ENCODE measurements at places on chromosomes 7 and 10.
A peak's percentile ranks its signal among the peaks of the same experiment; 100 is the strongest.

DNA sequence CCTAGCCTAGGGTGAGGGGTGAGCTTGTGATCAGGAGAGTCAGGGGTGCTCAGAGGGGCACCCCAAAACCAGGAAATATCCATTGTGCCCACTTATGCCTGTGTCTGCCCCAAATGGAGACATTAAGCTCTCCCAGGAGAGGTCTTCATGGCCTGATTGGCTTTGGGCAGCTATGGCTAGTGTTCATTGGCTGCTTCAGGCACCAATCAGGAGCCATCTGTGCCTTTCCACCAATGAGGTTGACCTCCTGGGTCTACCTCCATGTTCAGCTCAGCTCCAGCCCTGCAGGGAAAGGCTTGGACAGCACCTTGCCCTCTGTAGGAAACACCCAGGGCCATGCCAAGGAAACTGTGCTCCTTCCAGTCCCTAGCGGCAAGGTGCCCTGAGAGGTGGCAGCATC, 23.9 kb upstream of the HSPB1 start:
- DNase-seq: no peak

- DNase-seq: no peak
Observed at GRCh38 chr7:26599982-26600381, 264.4 kb downstream of the SKAP2 start.

DNA sequence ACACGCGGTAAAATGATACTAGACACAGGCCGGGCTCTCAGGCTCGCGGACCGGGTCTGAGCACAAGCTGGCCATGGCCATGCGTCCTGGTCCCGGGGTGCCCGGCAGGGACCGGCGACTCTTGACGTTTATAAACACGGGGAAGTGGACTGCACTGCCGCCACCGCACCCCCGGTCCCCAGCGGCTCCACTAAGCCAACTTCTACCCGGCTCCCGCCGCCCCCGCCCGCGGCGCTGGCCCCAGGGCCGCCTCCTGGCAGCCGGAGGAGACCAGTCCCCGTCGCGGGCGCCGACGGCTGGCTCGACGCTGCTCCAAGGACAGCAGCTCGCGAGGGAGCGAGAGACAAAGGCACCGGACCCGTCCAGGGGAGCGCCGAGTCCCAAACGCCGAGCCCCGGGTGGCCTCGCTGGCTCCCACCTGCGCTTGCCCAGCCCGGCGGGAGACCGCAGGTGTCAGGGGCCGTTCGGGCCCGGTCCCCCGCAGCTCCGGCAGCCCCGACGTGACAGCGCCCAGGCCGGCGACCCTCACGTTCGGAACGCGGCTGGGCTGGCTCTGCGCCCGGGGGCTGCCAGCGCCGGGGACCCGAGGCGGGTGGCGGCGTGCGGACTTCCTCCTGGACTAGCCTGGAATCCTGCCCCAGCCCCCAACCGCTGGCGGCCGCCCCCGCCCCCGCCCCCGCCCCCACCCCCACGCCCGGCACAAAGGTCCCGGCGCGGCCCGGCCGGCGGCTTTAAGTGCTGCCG, 517 bp downstream of the ITGB1 start:
- DNase-seq: no peak

DNA sequence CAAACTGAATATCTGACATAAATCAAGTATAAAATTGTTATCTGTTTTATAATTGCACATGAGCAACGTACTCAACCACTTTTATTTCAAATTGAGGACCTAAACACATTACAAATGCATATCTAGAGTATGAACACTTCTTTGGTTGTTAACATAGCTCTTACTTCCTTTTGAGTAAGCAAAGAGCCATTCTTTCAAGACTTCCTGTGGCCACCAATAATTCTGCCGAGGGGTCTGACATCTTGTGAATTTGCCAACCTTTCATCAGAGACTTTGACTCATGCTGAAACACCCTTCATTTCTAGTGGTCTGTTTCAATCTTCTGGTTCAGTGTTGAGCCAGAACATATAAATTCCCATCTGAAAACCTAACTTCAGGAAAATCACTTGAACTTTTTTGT, 59.4 kb downstream of the CDK14 start:
- DNase-seq: peak; percentile 56

GRCh38 chr10:75083972-75084833, 27.3 kb upstream of the SAMD8 start:
- DNase-seq: no peak

GRCh38 chr10:95286707-95287106, 4.1 kb downstream of the PDLIM1 start:
- DNase-seq: no peak

GRCh38 chr7:47447621-47448349, 134.1 kb downstream of the TNS3 start:
- no peak for DNase-seq

- no peak for DNase-seq
Observed at GRCh38 chr10:64329510-64329909, 808.3 kb downstream of the REEP3 start.

DNA sequence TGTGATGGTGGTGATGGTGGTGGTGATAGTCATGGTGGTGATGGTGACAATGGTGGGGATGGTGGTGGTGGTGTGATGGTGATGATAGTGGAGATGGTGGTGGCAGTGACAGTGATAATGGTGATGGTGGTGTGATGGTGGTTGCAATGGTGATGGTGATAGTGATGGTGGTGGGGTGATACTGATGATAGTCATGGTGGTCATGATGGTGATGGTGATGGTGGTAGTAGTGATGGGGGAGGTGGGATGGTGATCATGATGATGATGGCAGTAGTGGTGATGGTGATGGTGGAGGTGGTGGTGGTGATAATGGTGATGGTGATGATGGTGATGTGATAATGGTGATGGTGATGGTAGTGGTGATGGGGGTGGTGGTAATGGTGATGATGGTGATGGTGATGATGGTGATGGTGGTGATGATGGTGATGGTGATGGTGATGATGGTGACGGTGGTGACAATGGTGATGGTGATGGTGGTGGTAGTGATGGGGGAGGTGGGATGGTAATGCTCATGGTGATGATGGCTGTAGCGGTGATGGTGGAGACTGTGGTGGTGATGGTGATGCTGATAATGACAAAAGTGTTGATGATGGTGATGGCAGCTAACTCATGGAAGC, 4.7 kb upstream of the PWWP2B start:
- no peak for DNase-seq

- no peak for DNase-seq
Observed at GRCh38 chr7:30155481-30155880, 20.7 kb downstream of the MTURN start.

DNA sequence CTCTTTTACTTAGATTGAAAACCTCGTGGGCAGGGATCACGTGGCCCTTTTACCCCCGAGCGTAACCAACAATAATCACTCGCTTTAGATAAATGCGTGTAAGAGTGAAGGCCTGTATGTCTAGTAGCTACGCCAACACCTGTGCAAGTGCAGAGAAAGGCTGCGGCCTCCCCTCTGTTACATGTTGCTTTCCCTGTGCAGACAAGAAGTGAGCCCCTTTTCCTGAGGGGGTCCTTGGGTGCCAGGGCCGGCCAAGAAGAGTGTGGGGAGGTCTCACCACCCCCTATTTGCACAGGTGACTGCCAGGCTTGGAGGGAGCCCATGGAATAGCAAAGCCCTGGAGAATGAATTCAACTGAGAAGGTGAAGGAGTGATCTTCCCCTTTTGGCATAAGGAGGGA, 35.6 kb upstream of the CNPY1 start:
- no peak for DNase-seq

DNA sequence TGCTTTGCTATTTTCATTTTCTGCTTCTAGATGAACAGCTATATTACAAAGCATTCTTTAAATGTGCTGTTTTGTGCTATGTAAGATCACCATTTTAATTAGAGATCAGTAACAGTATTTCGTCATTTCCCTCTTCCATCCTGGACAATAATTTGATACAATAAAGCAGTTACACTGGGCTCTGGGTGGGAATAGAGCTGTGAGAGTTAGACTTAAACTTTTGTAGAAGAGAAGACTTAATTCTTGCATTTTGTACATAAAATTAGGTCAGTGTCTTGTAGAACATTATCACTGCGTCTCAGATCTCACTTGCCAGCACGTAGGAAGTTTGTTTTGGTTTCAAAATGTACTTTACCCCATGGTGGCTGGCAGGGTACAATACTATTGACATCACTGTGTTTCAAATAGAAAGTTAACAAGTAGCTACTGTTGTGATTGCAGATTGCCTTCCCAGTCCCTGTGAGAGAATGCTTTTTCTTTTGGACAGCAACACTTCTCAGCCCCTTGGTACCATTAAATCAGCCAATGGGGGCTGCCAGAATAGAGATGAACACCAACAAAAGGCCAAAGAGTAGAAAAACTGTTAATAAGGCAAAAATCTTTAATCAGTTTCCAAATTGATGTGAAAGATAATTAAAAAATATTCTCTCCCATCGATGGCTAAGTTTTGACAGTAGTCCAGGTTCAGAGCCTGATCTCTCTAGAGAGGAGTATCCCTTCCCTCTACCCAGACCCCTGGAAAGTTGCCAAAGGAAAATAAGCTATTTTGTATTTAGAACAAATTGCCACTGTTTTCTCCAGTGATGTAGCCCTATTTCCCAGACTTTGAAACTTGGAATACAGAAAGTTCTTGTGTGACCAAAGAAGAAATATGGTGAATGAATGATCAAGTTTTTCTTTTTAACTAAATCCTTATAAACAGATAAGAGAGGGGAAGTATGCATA, 35.1 kb downstream of the SMNDC1 start:
- no peak for DNase-seq

- DNase-seq: no peak
Observed at GRCh38 chr10:96416643-96417042, 57.8 kb upstream of the OPALIN start.

GRCh38 chr10:102815790-102816549, 21.2 kb downstream of the CYP17A1 start:
- DNase-seq: peak; percentile 70

DNA sequence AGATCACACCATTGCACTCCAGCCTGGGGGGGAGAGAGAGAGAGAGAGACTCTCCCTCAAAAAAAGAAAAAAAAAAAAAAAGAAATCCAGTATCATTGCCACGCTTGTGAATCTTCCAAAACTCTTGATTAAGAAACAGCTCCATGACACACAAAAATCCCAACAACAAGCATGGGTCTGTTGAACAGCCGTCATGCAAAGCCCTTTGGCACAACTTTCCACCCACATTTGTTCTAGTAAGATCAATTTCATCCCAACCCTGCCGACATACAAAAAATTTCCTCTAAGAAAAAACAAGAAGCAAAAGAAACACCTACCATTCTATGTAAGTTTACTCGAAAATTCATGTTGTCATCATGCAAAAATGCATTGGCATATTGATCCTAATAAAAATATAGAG, 62.8 kb downstream of the ARMH3 start:
- no peak for DNase-seq

DNA sequence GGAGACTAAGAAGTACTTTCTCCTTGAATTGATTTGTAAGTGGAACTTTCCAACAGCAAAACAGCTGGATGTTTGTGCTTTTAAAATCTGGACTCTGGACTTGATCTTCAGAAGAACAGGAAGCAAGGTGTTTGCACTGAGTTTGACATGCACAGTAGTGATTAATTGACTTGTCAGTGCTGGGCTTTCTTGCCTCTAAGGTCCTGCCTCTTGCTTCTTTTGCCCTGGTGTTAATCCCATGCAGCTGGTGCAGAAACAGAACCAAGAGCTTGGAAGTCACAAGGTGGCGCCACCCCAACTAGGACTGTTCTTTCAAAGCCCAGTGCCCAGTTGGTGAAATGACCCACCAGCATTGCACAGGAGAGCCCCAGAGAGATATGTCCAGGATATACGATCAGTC, 66.8 kb upstream of the SEPHS1 start:
- no peak for DNase-seq

DNA sequence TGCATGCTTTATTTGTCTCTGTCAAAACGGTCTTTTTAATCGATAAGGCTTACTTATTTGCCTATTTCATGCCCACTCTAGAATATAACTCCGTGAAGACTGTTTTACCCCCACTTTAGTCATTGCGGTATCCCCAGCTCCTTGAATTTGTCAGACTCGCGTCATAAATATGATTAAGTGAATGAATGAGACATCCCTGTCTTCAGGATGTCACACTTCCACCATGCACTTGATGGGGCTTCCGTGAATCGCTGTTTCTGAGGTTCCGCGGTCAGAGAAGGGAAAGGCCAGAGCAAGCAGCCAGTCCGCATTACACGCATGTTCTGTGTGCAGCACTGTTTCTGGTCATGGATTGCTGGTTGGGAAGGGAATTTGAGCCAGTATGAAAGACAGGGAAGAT, 138.8 kb downstream of the CELF2 start:
- DNase-seq: no peak

DNA sequence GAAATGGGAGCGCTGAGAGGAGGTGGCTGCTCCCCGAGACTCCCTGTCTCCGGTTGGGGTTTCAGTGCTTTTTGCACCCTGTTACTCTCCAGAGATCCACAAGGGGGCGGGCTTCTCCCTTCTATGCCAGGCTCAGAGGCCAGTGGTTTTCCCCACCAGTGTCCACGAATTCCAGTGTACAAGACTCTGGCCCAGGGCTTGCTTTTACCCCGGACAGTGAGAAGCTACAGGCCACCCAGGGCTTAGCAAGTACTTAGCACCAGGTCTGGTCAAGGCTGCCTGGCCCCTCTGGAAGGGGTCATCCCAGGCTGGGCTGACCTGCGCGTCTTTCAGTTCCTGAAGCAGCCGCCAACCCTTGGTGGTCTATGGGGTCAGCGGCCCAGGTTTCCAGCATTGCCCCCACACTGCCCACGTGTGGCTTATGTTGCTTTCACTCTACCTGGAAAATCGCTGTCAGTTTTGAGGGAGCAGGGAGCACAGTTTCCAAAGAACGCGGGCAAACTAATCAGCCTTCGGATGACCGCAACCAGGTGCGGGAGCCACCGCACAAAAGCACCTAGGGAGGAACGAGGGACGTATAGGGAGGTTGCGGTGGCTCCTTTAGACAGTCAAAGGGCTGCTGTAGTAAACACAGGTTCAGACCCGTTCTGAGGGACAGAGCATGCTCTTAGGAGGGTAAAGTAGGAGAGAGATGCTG, 6.8 kb downstream of the CYP26A1 start:
- no peak for DNase-seq

- DNase-seq: no peak
Observed at GRCh38 chr7:1696671-1697498, 26.8 kb downstream of the ELFN1 start.

DNA sequence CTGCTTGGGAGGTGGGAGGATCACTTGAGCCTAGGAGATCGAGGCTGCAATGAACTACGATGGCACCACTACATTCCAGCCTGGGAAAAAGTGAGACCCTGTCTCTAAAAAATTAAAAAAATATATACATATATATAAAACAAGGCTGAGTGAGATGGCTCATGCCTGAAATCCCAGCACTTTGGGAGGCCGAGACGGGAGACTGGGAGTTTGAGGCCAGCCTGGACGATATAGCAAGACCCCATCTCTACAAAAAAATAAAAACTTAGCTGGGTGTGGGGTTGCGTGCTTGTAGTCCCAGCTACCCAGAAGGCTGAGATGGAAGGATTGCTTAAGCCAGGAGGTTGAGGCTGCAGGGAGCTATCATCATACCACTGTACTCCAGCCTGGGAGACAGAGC, 87.6 kb downstream of the CARD11 start:
- no peak for DNase-seq
